ENCODE measurements at places on chromosomes 5 and 9. TPM values are rescaled to one million over a fixed set of nuclear protein-coding genes. Genes with fewer than 3 reads are reported as not detected.

Gene PCDHGA1
- total RNA-seq = not detected

Gene FXN
- 12.9 TPM for total RNA-seq

Gene SLC6A19
- not detected for total RNA-seq

Gene UQCRQ
- 119 TPM for total RNA-seq

Gene TMEM167A
- 33.8 TPM for total RNA-seq

Gene CAVIN4
- total RNA-seq = 0.08 TPM

Gene PRDM9
- total RNA-seq = not detected
